Activated CD4-positive, CD25-positive, alpha-beta regulatory T cell treated with anti-CD3 and anti-CD28 coated beads, Interleukin-2, amount 50 U/mL, for 16 hours (primary cell): ENCODE measurements at places on chromosomes 5 and 9.

- DNase-seq: no peak
Measured at GRCh38 chr5:64164166-64164565, 1.5 kb upstream of the RNF180 start.

DNA sequence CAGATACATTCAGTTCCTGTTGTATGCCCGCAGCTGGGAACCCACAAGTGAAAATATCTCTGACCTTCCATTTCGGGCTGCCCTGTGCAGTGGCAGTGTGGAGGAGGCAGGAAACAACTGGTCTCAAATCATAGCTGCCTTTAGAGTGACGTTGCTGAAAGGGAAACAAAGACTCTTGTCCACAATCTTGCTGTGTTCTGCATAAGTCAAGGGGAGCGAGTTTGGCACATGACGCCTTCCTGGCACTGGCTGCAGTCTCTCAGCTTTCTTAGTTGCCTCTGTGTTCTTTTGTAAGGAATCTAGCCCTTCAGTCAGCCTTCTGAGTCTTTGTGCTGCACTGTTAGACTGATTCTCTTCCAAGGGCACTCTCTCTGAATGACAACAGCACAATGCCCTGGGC, 24.0 kb downstream of the ADAMTS16 start:
- DNase-seq: no peak

DNA sequence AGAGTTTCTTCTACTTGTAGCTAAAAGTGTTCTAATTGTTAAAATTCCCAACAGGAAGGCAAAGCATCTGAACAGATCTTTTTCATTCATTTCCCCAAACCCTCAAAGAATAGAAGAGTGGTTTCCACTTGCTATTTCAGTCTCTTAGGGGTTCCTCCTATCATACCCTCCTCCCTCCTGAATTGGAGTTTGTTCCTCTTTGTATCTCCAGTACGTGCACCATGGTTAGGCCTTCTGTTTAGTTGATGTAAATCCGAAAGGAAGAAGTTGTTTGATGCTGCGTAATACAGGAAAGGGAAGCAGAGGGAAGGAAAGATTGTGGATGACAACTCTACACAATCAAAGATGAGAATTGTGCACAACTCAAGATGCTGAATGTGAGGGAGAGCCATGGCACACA, 303.6 kb downstream of the PIK3R1 start:
- no peak for DNase-seq

DNA sequence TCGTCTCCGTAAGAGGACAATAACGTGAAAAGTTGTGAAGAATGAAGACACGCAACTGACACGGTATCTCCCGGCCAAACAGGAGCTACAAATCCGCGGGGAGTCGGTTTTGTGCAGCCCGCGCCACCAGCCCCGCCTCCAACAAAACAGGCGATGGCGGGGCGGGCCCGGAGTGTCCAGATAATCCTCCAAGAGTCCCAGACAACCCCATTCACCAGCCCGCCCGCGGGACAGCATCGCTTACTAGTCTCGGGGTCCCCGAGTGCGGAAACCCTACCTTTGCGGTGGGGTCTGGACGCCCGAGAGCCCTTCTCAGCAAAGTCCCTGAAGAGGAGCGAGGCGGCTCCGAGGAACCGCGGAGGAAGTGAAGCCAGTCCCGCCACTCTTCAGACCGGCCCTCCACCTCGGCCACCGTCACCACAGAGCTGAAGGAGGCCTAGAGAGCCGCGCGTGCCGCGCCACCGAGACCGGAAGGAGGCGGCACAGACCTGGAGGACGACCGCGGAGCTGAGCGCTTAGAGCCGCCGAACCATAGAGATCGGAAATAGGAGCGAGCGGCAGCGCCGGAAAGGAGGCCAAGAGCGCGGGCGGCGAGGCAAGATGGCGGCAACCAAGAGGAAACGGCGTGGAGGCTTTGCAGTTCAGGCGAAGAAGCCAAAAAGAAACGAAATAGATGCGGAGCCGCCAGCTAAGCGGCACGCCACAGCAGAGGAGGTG, at the start of the genes BRIX1 and RAD1:
TSS of gene BRIX1 (plus strand) at position 573 of the 717 bp plus-strand sequence. CDS start at position 601, 28 bp downstream.
TSS of gene RAD1 (minus strand) at position 366 of the 717 bp plus-strand sequence. CDS start 612 bp downstream, outside the sequence.
- DNase-seq: peak; percentile 86

- peak; percentile 48 for DNase-seq
Measured at GRCh38 chr5:157603333-157604190, 28.0 kb upstream of the ADAM19 start.

DNA sequence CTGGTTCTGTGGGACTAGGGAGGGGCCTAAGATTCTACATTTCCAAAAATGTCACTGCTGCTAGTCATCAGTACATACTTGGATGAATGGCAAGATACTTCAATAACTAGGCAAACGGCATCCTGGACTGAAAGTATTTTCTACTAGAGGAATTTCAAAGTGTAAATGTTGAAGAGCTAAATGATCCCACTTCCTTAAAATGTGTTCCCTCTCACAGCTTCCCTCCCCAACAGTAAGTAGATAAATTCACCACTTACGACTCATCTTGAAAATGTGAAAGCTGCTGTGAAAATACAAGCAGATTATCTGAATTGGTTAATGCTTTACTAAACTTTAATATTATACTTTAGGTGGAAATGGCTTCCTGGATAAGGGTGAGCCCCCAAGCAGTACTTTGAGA, 1571.5 kb upstream of the WWC1 start:
- no peak for DNase-seq
